ENCODE measurements at places on chromosomes 7 and 10.

- DNase-seq = no peak
Observed at GRCh38 chr7:102004848-102005247, 187.4 kb downstream of the CUX1 start.

DNA sequence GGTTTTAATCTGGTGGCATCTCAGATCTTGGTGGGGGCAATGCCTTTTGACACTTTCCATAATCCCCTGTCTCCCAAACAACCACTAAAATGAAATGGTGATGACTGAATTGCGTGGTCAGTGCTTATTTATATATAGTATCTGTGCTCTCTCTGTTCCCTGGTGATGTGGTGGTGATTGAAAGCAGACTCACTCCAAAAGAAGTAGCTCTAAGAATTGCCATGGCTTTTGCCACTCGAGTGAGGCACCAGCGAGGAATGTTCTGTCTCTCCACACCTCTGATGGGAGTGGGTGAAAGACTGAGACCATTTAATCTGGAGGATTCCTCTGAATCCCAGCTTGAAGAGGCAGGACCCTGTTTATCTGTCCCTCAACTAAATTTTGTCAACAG is 2.8 kb downstream of the DUSP5 start:
- DNase-seq = no peak

GRCh38 chr10:130968964-130969363 is 342.6 kb downstream of the TCERG1L start:
- DNase-seq = no peak

DNA sequence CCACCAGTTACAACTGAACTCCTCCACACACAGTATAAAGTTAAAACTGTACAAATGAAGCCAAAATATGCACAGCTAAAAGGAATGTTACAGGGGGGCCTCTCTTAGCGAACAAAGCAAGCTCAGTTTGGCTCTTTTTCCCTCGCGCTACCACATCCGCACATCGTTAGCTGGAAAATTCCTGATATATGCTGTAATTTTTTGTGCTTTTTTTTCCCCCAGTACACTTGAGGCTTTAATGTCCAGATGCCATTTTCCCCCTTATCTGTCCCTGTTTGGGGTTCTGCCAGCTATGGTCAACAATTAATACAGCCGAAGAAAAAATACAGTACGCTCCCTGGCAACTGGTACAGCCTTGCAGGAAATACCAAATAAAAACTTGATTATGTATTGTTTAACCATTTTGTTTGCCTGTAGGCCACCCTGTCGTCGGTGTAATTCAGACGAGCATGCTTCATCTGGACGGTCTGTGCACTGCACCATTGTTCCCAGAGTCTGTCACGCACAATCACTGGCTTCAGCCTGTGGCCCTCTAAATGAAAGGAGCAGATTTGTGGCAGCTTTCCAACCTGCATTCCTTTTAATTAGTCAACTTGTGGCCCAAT is 108.1 kb upstream of the FAM133B start:
- DNase-seq = no peak

DNA sequence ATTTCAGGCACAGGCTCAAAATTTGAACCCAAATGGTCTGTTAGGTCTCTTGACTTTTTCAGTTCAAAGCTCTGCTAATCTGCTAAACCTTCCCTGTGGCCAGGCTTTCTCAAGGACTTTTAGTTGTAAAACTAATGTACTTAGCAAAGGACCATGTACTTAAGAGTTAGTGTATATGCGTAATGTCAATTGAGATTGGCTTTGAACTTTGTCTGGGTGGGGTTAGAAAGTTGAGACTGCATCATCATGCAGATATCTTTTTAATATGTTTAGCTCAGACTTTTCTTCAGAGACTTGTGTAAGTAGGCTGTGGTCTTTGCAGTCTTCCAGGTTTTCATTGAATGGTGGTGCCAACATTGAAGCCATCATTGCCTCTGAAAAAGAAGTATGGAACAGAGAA is 33.7 kb downstream of the CYP51A1 start:
- DNase-seq = no peak

DNA sequence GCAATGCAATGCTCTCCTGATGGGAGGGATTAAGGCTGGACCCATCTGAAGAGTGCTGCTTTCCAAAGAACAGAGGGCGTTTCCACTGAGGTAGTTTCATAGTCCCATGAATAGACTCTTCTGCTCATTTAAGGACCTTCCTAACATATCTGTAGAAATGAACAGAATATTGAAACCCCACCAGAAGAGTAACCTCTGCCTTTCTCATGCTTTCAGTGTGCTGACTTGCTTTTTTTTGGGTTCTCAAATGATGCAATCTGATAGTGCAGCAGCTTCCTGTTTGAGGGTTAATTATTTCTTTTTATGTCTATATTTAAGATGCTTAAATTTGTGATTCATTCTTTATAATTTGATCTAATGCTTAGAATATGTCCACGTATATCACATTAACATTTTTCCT is 82.2 kb downstream of the GATA3 start:
- no peak for DNase-seq

DNA sequence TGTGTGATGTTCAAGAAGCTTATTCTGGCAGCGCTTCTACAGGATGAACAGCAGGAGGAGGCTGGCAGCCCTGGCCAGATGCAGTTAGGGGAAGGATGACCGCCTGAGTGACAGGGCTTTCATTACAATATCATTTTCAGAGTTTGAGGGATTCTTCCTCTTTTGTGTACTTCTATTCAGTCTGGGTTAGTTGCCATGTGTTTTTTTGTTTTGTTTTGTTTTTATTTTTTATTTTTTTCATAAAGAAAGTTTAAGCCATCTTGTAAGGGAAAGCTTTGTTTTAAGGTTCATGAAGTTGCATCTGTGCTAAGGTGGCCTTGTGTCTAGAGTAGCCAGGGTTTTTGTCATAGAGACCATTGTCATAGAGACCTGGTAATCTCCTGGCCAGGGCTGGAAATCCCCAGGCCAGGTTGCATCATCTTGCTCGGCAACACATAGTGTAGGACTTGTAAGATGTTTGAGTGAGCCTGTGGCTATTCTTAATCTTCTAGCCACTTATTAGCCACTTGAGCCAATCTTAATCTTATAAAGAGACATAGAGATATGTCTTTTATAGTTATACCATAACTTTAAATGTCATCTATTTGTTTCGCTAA is 230.5 kb upstream of the TMEM229A start:
- no peak for DNase-seq

DNA sequence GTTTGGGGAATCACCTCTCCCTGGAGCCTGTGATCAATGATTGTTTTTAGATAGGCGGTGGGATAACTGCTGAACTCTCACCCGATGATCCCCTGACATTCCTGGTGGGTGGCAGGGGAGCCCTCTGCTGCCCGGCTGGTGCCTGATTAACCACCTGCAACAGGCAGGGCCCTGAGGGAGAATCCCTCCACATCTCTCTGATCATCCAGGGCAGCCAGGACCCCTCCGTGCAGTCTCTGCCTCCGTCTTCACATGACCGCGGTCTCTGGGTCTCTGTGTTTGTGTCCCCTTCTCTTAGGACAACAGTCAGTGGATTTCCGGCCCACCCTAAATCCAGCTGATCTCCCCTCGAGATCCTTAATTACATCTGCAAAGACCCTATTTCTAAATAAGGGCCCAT is 17.4 kb downstream of the CALML5 start:
- no peak for DNase-seq

DNA sequence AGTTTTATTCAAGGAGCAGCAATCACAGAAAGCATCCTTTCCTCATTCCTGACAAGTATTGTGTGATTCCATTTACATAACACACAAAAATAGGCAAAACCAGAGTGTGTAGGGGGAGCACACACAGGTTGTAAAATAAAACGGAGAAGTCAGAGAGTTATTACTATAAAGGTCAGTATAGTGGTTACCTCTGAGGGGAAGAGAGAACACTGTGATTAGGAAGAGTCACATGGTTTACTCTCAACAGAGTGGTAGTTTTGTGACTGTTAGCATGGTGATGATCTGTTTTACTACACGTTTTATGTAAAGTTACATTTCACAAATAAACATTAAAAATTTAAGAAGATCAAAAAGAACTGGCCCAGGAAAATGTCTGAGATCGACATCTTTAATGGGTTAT is 74.6 kb downstream of the VPS41 start:
- no peak for DNase-seq

DNA sequence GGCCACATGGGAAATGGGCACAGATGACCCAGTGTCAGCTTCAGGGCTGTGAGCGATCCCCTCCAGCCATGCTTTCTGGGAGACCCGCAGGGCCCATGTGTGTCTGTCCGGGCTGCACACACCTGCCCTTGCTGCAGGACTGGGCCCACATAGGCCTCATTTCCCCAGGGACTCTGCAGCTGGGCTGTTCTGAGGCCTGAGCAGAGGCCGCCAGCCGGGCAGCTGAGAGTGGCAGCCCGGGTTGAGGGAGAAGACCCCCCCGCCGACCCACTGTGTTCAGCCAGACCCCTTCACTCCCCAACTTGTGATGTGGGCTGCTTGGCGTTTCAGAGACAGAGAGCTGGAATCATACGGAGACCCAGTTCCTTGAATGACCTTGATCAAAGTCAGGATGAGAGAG is 50.1 kb upstream of the DPYSL4 start:
- no peak for DNase-seq
